ENCODE measurements at places on chromosomes 2 and 18.
A peak's percentile ranks its signal among the peaks of the same experiment; 100 is the strongest.

- no peaks in the 10 kb centered on the region for H3K4me1 ChIP-seq
- H3K4me3 ChIP-seq: no peak overlapping the region
- no peak for DNase-seq
- peaks cover 4% of the 10 kb centered on the region for H3K36me3 ChIP-seq
- no peak overlapping the region for H3K27ac ChIP-seq
Observed at GRCh38 chr18:38690626-38691025, 1125.0 kb upstream of the CELF4 start.

- peaks cover 3% of the 10 kb centered on the region for H3K27me3 ChIP-seq
- no peaks in the 10 kb centered on the region for H3K36me3 ChIP-seq
- no peaks in the 10 kb centered on the region for H3K4me1 ChIP-seq
- no peak overlapping the region for H3K27ac ChIP-seq
- H3K4me3 ChIP-seq: no peak overlapping the region
Observed at GRCh38 chr18:42929181-42929580, 186.3 kb downstream of the RIT2 start.

DNA sequence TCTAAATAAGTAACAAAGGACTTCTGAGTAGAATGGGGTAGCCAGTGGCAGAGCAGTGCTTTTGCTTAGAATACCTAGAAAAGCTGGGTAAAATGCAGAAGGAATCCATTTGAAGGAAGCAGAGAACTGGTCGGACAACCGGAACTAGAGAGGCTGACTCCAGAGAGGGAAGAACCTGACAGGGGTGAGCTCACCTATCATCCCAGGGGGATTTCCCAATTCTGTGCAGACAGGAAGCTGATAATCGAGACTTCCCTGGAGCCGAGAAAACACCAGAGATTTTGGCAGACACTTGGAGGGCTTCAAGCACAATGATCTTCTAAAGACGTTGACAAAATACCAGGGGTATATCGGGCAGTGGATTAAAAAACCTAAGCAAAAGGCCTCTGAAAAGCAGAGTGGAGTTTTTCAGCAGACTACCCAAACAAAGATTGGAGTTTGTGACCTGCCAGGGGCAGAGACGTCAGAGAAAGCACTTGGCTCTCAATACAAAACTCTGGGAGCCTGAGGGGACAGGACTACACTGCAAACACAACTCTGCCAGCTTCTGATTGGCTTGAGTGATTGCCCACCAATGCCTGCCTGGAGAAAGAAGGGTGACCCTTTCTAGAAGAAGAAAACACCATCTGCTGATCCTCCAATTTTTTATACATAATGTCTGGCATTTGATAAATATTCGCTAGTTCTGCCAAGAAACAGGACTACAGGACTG, 67.5 kb upstream of the TTN start:
- peaks cover 4% of the 10 kb centered on the region for H3K4me1 ChIP-seq
- peak overlapping the region; percentile 84 for H3K27ac ChIP-seq
- H3K27me3 ChIP-seq: no peaks in the 10 kb centered on the region
- no peaks in the 10 kb centered on the region for H3K36me3 ChIP-seq

GRCh38 chr2:189880429-189880828, 96.2 kb downstream of the PMS1 start:
- H3K36me3 ChIP-seq: peaks cover 21% of the 10 kb centered on the region
- no peak overlapping the region for H3K27ac ChIP-seq
- H3K27me3 ChIP-seq: no peaks in the 10 kb centered on the region

- H3K36me3 ChIP-seq: no peaks in the 10 kb centered on the region
- DNase-seq: no peak
- no peak overlapping the region for H3K27ac ChIP-seq
Observed at GRCh38 chr2:120740375-120740764, 4.7 kb downstream of the GLI2 start.

DNA sequence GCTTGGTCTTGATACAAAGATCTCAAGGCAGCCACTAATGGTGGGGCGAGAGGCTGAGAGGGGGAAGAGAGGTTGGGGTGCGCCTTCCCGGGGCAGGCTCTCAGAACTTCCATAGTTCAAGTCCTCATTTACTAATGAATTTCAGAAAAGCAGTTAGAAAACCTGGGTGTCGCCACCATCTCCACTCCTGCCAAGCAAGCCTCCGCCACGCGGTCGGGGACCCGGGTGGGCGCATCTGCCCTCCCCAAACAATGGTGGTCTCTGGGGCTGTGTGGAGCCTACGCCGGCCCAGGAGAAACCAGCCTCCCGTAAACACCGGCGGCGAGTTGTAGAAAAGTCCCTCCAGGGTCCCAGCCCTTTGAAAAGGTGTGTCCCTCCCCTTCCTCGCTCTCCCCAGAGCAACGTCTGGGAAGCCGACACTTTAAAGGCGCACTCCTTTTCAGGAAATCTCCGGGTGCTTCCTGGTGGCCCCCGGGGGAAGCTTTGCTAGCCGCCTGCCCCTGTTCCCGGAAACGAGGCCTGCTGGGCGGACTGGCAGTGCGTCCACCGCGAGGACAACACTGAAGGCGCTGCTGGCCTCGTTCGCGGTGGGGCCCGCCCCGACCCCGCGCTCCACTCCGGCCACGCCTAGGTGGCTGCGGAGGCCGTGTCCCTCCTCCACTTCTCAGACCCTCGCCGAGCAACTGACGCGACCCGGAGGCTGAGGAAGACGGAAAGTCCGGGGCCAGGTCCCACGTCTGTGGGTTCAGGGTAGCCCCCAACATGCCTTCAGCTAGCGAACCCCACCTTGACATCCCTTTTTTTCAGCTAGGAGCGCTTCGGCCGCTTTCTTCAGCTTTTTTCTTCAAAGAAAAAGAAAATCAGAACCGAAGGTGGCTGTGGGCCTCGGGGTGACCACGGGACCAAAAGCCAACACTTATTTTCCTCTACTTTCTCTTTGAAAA, 16.8 kb downstream of the EVX2 start:
- H3K27me3 ChIP-seq: peaks cover 97% of the 10 kb centered on the region
- H3K4me1 ChIP-seq: no peaks in the 10 kb centered on the region
- H3K36me3 ChIP-seq: no peaks in the 10 kb centered on the region
- DNase-seq: no peak
- H3K27ac ChIP-seq: no peak overlapping the region

DNA sequence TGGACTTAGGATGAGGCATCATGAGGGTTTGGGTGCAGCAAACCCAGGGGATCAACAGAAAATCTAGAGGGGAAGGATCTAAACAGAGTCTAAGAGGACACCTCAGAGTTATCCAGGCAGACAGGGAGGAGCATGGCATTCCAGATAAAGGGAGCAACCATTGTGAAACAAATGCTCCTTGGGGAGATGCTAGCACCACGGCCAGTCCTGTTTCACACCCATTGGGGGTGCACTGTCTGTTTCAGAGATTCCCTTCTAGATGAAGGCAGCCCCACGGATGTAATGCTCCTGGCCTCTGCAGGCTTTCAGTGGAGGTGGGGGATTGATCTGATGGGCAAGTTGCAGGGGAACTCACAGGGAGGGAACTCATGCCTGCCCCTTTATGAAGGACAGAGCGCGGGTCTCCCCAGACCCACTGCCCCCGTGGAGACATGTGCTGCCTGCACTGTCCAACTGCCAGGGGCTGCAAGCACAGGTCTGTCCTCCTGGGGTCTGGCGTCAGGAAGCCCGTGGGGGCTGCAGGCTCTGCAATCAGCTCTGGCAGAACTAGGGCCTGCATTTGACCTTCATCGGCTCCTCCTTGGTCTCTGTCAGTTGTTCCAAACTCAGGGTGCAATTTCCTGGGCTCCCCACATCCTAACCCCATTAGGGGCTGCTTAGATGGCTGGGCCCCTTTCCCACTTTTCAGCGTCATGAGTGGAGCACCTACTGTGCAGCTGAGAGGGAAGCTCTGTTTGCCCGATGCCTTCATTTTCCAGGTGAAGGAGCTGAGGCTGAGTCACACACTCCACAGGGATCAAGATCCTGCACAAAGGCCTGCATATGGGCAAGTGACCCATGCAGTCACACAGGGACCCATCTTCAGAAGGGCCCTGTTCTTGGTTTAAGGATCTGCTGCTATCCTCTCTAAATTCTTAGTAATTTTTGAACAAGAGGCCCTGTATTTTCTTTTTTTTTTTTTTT, 163.4 kb downstream of the ARL4C start:
- no peaks in the 10 kb centered on the region for H3K27me3 ChIP-seq
- no peak overlapping the region for H3K27ac ChIP-seq
- DNase-seq: no peak
- H3K36me3 ChIP-seq: no peaks in the 10 kb centered on the region
- no peak overlapping the region for H3K4me3 ChIP-seq

GRCh38 chr2:12623051-12623450, 93.7 kb upstream of the TRIB2 start:
- no peak overlapping the region for H3K27ac ChIP-seq
- no peaks in the 10 kb centered on the region for H3K36me3 ChIP-seq

DNA sequence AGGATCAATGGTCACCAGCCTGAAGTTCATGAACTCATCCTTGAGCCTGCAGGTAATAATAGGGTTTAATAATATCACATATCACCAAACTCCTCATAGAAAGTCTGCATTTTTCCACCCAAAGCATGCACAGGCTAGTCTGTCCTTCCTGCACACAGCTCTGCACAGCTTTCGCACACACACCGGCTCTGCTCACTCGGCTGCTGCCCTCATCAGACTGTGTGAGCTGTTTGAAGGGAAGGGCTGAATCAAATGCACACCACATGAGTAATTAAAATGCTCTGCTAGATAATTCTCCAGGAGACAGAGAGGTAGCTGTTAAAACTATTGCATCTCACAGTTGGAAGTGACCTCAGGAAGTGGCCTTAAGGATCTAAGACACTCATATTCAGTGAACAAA, 108.4 kb upstream of the YPEL5 start:
- peaks cover 6% of the 10 kb centered on the region for H3K4me1 ChIP-seq
- no peak for DNase-seq
- H3K27ac ChIP-seq: peak overlapping the region; percentile 1

DNA sequence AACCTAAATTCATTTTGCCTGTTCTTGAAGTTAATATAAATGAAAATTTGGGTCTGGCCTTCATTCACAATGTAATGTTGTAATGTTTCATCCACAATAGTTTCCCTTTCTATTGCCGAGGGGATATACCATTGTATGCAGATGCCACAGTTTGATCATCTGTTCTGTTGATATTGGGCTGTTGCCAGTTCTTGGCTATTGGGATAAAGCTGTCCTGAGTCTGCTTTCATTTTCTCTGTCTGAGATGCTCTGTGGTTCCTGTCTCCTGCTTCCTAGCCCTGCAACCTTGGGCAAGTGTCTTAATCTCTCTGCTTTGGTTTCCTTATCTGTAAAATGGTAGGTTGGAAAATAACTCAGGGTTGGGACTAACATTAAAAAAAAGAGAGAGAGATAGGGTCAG, 25.2 kb downstream of the B3GNT2 start:
- no peak overlapping the region for H3K27ac ChIP-seq
- DNase-seq: no peak
- no peak overlapping the region for H3K4me3 ChIP-seq

DNA sequence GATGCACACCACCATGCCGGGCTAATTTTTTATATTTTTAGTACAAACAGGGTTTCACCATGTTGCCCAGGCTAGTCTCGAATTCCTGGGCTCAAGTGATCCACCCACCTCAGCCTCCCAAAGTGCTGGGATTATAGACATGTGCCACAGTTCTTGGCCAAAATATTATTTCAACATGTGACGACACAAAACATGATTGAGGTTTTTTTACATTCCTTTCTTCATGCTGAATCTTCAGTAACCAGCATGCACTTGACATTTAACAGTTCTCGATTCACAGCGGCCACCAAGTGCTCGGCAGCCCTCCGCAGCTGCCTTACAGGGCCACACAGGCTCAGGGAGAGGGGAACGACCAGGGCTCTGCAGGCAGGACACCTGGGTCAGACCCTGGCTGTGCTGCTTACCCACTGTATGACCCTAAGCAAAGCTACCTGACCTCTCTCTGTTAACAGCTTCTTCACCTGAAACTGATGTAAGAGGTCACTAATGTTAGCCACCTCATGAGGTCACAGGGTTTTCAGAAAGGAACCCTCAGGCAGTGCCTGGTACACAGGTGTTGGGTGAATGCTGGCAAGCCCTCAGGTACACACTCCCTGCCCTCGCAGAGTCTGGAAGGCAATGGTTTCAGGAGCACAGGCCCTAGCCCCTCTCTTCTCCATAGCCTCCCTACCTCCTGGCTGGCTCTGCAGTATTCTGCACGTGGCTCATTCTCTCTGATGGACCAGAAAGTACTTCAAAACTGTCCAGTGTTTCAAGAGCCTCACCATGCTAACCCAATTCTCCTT, 25.7 kb downstream of the TUBB6 start:
- H3K4me1 ChIP-seq: peaks cover 25% of the 10 kb centered on the region
- DNase-seq: no peak
- H3K4me3 ChIP-seq: no peak overlapping the region
- H3K27ac ChIP-seq: no peak overlapping the region
- H3K36me3 ChIP-seq: peaks cover 39% of the 10 kb centered on the region

- no peak for DNase-seq
- no peak overlapping the region for H3K4me3 ChIP-seq
- H3K27me3 ChIP-seq: no peaks in the 10 kb centered on the region
Observed at GRCh38 chr2:80737047-80737446, 432.5 kb upstream of the LRRTM1 start.

DNA sequence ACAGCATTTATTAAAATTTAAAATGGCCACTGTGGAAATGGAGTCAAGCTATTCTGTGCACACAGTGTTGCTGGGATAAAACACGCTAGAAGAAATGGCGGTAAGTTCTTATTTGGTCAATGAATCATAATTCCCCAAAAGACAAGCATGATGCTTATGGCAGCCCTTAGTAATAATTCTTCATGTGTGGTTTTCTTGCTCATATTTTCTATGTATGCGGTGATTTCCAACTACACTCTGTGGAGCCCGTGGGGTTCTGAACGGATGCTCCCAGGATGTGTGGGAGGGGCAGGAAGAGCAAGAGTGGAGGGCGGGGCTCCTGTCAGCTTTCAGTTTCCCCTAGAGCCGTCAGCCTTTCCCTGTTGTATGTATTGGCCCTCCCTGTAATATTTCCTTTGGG, 91.7 kb upstream of the RMDN2 start:
- no peak overlapping the region for H3K4me3 ChIP-seq
- H3K27me3 ChIP-seq: peaks cover 4% of the 10 kb centered on the region
- DNase-seq: no peak
- H3K36me3 ChIP-seq: no peaks in the 10 kb centered on the region

- no peak overlapping the region for H3K4me3 ChIP-seq
- no peak for DNase-seq
- H3K27ac ChIP-seq: no peak overlapping the region
- no peaks in the 10 kb centered on the region for H3K4me1 ChIP-seq
- H3K36me3 ChIP-seq: no peaks in the 10 kb centered on the region
- H3K27me3 ChIP-seq: no peaks in the 10 kb centered on the region
Observed at GRCh38 chr18:73645160-73645715, 502.4 kb downstream of the FBXO15 start.

DNA sequence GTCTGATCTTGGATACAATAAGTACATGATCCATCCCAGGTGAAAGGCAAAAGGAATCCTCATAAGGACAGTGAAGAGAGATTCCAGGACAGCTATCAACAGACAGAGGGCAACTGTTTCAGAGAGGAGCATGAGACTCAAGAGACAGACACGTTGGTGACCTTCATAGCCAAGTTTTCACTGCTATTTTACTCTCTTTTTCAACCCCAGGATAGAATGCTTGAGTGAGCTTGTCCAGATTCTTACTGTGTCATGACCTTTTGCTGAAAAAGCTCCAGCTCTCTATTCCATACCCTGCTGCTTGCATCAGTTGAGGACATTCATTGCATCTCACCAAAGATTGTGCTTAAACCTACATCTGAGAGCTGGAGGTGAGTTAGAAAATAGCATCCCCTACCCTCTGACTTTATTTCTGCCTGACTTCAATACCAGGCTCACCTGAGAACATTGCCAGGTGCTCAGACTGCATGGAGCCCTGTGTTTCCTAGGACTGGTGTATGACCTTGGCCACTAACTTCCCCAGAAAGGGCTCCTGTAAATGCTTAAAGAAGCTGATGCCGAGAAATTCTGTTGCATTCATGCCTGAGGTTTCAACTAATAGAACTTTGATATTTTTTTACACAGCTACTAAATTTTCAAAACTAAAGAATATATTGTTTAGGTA, 70.4 kb upstream of the TMEM17 start:
- no peak overlapping the region for H3K4me3 ChIP-seq
- no peak for DNase-seq
- peaks cover 14% of the 10 kb centered on the region for H3K27me3 ChIP-seq
- H3K27ac ChIP-seq: no peak overlapping the region
- peaks cover 19% of the 10 kb centered on the region for H3K4me1 ChIP-seq
